Hematopoietic multipotent progenitor cell treated with erythropoietin and hydrocortisone succinate and interleukin-3 and kit ligand, for 17 days (in vitro differentiated cells): ENCODE measurements at places on chromosomes 7 and 10.

DNA sequence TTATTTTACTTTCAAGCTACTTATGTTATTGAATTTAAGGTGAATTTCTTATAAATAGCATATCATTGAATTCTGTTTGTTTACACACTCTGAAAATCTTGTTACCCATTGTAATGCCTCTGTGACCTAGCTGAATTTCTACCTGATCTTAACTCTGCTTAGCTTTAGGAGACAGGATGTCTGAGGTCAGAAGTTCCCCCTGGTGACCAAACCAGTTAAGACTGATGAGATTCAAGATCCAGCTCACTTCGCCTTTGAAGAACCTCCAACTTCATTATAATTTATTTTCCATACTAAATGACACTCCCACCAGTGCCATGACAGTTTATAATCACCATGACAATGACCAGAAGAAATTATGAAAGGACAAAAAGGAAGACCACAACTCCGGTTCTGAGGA, 213.4 kb upstream of the CDC14C start:
- DNase-seq, result no peak

DNA sequence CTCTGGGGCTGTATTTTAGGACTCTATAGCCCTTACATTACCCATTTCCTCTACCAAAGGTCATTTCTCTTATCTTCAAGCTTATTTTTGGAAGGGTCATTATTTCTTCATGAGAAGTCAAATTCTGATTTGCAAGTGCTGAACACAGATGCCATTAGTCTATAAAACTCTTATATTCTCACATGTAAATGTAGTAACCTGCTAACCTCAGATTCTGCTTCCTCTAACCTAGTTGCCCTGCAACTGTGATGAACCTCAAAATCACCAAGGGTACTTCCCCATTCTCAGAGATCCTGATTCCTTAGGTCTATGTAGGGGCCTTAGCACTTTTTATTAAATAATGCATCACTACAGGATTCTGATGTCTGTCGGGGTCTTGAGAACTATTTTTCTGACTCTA, 6.3 kb downstream of the FAS start:
- peak; percentile 19 for DNase-seq

DNA sequence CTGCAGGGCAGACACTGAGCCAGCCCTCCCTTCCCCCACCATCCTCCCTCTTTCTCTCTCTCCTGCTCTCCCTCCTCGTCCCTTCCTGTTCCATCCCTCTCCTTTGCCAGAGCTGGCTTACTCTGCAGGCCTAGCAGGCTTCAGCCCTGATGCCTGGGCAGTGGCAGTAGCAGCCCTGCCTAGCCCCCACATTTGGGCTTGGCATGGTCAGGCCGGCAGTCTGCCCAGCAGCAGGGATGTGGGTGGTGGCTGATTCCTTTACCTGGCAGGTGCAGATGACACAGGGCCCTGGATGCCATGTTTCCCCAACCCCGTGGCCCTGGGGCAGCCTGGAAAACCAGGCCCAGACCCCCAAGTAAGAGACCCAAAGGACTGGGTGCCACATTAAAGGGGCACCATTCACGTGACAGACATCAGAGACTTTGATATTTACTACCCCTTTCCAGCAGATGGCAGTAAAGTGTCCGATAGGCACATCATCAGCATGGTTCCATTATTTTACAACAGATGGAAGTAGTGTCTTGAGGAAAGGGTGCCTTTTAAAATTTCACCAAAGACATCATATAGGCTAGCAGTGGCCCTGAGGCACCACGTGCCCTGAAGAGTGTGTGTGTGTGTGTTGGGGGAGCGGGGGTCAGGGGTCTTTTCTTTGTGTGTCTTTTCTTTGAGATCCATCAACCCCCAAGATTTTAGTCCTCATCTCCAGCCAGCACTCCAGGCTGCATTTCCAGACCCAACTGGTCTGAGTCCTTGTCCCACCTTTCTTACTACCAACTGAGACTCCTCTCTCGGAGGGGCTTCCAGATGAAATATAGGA, 5.9 kb downstream of the KCP start:
- DNase-seq, result peak; percentile 50

DNA sequence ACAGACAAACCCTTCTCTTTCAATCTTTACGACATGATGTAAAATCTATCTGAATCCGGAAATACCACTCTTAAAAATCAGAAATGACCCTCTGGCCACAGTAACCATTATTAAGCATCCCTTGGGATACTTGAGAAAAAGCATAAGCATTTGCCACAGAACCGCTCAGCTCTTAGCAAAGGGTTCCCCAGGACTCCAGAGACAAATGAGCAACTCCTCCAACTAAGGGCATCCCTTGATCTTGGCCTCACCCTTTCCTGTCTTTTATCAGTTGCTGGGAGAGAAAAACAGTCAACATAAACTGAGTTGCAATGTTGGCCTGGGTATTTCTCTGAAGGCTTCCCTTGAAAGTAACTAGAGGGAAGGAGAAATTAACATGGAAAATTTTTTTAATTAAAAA, 3.5 kb downstream of the PDLIM1 start:
- no peak for DNase-seq

DNA sequence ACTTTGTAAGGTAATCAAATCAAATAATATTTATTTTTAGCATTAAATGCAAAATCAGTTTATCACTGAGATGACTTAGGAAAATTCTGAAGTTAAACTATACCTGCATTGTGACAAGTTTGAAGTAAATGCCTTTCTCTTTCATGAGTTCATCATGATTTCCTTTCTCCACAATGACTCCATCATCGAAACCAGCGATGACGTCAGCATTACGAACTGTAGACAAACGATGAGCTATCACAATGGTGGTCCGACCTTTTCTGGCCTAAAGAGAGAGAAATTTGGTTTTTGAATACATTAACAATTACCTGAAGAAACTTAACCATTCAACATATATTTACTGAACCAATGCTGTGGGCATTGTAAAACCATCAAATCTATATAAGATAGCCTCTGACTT, 54.9 kb downstream of the ABCB1 start:
- DNase-seq, result no peak

DNA sequence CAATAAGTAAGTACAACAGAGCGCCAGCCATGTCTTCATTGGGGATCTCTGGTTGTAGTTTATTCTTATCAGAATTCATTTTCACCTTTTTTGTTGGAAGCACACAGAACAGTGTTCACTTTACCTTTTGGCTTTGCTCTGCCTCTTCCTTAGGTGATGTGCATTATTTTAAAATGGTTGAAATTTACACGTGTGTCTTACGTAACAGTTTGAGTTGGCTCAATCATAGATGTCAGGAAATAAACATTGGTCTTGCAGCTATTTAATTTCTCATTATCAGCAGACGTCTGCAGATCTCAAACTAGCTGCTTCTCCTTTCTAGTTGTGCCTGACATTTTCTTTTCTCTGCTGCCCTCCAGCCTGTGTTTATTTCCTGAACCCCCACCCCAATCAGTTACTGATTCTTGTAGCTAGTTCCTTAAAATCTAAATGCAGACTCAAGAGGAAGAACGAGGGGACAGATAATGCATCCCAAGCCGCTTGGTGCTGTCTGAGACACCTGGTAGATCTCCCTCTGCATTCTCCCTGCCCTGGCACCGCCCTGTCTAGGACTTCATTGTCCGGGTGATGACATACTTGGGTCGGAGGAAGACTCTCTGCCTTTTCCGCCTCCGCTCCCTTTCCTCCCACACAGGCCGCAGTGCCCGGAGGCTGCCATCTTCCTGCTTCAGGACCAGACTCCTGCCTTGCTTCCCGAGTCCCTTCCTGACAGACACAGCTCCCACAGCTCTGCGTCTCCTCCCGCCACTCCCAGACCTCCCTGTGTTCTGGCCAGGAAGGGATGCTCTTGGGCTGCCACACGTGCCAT, 108.2 kb downstream of the ANKRD61 start:
- no peak for DNase-seq

DNA sequence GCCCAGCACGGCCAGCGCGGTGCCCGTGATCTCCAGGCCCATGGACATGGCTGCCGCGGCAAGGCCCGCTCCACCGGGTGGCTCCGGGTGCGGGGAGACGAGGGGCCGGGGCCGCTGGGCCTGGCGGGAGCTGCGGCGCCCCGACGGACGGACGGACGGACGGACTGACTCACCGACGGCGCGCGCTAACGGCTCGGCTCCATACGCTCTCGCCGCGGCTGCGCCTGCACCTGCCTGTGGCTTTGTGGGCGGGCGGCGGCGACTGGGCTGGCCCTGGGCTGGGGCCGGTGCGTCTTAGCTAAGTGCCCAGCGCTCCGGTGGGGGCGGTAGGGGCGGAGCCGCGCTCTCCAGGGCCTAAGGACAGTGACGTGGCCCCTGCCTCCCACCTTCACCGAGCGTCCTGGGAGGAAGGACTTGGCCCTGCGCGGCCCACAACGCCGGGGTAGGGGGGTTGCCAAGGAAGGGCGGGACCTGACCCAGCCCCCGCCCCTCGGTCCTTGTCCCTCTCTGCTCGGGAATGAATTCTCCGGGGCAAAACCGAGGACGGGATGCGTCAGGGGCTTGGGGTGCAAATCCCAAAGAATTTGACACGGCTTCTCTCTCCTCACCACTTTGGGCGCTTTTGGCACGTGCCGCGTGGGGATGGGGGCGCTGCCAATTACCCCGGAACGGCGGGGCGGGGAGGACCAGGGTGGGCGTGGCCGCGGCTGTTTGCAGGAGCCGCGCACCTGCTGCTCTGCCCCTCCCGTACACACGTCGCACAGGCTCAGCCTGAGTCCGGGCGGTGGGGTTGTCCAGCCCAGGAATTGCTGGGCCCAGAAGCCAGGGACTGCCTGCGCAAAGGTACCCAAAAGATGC, at the start of gene CLDN3:
CLDN3 (minus strand) TSS at position 269 of the 858 bp plus-strand sequence; CDS start at position 48, 221 bp downstream.
- no peak for DNase-seq

DNA sequence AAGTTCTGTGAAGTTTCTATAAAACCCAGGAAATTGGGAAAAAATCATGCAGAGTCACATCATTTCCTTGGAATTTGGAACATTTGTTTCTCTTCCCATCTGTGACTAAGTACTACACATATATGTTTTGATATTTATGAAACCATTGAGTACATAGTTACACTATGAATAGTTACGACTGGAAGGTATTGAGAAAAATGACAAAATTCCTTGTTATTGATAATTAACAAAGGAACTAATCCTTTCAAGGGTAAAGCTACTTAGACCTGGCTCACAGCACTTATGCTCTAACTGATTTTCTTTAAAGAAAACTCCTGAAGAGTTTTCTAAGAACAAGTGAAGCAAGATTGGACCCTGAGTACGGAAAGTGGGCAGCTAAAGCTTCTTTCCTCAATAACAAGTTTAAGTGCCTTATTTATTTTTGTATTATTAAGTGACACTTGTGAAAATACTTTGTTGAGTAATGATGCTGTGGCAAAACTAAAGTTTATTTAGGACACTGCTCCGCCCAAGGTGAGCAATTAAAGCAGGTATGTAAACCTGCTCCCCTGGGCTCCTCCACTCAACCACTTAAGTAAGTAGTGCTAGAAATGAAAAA, 12.0 kb upstream of the GLCCI1 start:
- DNase-seq, result no peak

DNA sequence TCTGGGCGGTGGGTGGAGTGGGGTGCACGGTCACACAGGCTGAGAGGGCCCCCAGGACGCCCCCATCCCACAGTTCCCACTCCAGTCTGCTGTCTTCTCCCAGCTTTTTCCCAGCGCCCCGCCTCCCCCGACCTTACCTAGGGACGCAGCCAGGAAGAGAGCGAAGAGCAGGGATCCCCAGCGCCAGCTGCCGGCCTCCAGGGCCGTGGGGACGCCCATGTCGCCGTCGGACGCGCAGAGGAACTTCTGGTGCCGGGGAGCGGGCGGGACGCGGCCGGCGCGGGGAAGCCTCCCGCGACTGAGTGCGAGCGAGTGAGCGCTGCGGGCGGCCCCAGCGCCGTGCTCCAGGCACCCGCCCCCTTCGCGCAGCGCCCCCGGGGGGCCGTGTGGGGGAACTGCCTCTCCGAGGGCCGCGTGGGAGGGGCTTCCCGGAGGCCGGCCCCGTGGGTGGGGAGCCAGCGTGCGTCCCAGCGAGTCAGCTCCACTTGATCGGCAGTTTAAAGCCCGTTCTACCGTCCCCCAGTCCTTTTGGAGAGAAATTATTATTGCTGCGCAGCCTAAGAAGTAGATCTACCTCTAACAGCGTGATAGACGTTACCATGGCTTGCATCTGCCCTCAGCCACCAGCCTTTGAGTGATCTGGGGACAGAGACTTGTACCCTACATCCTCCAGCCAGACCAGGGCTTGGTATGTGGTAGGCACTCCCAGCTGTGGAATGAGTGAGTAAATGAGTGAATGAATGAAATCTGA, at the start of gene VSIR:
VSIR (minus strand) TSS at position 300 of the 751 bp plus-strand sequence; CDS start at position 219, 81 bp downstream.
- DNase-seq, result peak; percentile 93

- no peak for DNase-seq
Measured at GRCh38 chr10:28668363-28669226, 8.7 kb upstream of the BAMBI start.

GRCh38 chr10:49271346-49271745, 27.6 kb upstream of the C10orf71 start:
- no peak for DNase-seq

GRCh38 chr7:35982600-35982999, 170.5 kb upstream of the EEPD1 start:
- DNase-seq, result no peak

- DNase-seq, result no peak
Measured at GRCh38 chr7:71612911-71613310, 481.0 kb downstream of the GALNT17 start.

GRCh38 chr10:100359529-100360150, 12.6 kb downstream of the SCD start:
- no peak for DNase-seq

GRCh38 chr7:80443325-80443724, 68.5 kb downstream of the GNAT3 start:
- DNase-seq, result no peak

- DNase-seq, result no peak
Measured at GRCh38 chr7:91091631-91092030, 172.6 kb upstream of the FZD1 start.

GRCh38 chr7:8251195-8251594, 10.8 kb downstream of the ICA1 start:
- DNase-seq, result no peak

- no peak for DNase-seq
Measured at GRCh38 chr7:27925573-27926201, 185.7 kb downstream of the TAX1BP1 start.

- DNase-seq, result no peak
Measured at GRCh38 chr7:36739351-36739750, 15.1 kb upstream of the AOAH start.

GRCh38 chr10:48801001-48801421, 116.3 kb downstream of the WDFY4 start:
- DNase-seq, result no peak
